ENCODE measurements at places on chromosomes 12 and 14. TPM values are rescaled to one million over a fixed set of nuclear protein-coding genes. Genes with fewer than 3 reads are reported as not detected.

DNA sequence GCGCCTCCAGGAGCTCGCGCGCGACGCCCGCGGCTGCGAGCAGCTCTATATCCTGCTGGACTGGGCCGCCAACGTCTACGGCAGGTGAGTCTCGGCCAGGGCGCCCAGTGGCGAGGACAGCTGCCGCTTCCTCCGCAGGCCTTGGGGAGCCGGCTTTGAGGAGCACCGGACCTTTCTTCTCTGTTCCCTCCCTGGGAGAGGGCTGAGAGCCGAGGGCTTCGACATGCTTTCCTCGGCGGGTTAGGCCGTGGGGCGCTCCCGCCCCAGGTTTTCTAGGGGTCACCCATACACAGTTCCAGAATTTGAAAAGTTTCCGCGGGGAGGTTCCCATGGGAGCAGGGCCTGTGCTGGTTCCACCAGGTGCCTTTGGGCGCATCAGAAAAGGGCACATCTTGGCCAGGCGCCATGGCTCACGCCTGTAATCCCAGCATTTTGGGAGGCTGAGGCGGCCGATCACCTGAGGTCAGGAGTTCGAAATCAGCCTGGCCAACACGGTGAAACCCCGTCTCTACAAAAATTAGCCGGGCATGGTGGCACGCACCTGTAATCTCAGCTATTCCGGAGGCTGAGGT is 8.2 kb downstream of the EXOC3L4 start:
- no peak for DNase-seq

DNA sequence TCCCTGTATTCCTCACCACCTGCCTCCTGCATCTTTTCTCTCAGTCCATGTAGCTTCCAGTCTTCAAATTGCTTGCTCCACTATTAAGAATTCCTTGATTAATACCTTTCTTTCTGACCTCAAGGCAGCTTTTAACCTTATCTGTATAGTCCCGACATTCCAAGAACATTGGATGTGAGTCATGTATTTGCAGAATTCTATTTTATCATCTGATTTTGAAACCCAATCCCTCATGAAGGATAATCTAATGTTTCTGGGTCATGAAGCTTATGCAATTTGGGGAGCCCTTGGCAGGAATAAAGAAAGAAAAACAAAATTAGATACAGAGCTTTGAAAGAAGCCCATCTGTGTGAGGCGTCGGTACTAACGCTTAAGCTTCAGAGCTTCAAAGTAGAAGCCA is 63.4 kb upstream of the CCND2 start:
- DNase-seq: no peak

DNA sequence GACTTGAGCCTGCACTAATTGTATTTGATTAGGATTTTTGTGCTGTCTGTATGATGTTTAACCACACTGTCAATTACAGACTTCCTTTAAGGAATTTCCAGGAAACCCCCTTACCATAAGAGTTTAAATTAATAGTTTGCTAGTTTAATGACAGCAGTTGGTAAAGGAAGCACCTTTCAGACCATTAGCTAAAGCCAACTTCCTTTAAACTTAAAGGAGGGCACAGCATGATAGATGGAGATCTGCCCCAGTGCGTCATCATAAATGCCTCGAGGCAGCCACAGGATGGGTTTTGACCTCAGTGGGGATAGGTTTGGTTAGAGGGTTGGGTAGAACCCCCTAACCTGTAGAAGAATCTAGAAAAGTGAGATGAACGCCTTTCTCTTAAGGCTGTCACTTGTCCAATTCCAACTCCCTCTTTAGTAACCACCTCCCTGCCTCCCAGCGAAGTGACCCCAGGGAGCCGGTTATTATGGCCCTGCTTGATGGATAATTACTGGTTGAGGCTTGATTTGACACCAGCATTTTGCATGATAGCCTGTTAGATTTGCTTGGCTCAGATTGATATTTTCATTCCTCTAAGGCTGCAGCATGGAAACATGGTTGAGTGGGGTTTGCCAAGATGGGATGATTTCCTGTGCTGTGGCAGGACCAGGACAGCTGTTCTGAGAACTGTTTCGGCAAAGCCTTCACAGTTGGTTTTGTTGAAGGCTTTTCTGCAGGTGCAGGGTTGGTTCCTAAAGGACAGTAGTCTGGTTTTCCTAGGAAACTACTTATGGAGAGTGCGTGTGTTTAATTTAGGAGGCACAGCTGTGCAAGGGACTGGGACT is 62.7 kb downstream of the CHST11 start:
- no peak for DNase-seq

NTF3 gene
- not detected for total RNA-seq

GRCh38 chr12:131010396-131011131 is 56.9 kb downstream of the ADGRD1 start:
- DNase-seq: no peak

DNA sequence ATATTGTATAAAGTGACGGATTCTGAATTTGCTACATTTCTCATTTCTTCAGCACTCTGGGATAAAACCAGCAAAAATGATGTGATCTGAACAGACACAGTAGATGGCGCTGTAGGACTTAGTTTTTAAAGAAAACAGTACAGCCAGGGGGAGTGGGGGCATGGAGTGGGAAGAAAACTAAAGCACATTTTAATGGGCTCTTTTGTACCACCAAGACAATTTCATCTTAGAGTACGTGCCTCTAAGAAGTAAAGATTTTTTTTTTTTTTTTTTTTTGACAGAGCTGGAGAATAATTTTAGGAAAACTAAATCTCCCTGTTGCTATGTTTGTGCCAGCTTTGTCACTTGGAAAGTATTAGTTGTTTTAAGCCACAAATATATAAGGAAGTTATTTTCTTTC is 124.4 kb downstream of the RAD51B start:
- DNase-seq: peak; percentile 70

DNA sequence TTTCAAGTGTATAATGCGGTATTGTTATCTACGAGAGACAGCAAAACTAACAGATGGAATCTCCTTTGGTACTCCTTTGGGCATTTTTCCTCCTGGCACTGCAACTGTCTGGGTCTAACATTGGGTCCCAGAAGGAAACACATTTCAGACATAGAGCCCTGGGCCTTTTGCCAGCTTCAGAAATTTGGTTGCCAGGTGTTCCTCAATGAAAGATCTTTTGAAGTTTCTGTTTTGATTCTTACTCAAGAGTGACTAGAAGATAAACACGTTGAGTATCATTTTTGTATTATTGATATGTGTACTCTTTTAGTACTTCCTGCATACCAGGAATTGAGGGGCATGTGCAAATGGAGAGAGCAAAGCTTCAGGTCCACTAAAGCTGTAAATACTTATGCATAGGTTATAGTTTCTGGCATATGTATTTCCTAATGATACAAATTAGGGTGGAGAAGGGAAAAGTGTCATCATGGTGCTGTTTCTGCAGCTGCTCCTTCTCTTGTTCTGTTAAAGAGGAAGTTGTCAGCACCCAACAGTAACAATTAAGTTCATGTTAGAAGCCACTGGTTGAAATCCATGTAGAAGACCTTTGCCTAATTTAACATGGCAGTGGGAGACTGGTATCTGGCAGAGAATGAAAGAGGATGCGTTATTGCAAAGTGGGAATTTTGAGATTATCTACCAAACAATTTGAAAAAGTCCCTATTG is 53.5 kb downstream of the SLC38A6 start:
- no peak for DNase-seq

GRCh38 chr12:16881986-16882570 is 276.1 kb upstream of the LMO3 start:
- DNase-seq: no peak

- DNase-seq: peak; percentile 70
These were observed 150.8 kb downstream of the PRKCH start for GRCh38 chr14:61472011-61472672.

GRCh38 chr12:15535352-15535781 is 213.1 kb downstream of the PTPRO start:
- no peak for DNase-seq

GRCh38 chr12:48890657-48891418 is 25.2 kb upstream of the RND1 start:
- peak; percentile 75 for DNase-seq

PGF gene
- total RNA-seq: 0.92 TPM

DNA sequence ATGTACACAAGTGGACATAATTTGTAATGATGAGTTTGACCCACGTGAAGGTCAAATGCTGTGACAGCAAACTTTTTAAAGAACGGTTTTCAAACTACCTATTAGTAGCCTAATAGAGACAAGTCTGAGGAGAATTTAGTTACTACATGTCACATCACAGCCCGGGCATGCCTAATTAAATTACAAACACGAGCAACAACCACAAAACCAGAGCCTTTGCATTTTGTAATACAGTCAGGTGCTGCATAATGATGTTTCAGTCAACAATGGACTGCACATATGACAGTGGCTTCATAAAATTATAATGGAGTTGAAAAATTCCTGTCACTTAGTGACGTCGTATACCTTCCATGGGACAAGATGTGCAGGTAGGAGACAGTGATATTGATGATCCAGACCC is 274.5 kb downstream of the DACT1 start:
- no peak for DNase-seq

- DNase-seq: no peak
These were observed 652 bp downstream of the SUPT16H start for GRCh38 chr14:21382886-21383847.

DNA sequence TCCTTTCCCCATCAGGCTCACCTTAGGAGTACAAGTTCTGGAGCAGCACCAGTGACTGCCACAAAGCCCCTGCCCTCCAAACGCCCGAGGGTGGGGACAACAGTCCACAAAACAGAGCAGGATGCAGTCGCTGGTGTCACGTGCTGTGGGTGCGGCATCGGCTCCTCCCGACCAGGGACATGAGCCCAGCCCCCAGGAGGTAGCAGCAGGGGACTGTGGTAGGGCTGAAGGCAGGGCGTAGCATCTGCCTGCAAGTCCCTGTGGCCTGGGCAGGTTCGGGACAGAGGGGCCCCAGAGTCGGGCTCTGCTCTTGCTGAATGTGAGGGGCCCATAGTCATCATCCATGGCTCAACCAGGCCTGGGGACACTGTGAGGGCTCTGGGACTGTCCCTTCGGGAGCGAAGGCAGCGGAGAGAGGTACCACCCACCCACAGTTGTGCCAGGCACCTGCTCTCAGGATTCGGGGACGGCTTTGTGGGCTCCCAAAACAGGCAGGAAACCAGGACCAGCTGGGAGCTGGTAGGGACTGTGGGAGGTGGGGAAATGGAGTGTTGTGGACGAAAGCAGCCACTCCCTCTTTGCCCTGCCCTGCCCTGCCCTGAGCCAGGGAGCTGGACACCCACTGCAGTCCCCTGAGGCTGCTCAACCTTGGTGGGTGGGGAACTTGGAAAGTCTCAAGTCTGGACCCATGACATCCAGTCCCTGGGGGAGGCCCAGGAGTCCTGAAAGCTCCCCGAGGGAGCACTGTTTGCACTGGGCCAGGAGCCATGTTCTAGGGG is 30.7 kb downstream of the FBRSL1 start:
- no peak for DNase-seq

DNA sequence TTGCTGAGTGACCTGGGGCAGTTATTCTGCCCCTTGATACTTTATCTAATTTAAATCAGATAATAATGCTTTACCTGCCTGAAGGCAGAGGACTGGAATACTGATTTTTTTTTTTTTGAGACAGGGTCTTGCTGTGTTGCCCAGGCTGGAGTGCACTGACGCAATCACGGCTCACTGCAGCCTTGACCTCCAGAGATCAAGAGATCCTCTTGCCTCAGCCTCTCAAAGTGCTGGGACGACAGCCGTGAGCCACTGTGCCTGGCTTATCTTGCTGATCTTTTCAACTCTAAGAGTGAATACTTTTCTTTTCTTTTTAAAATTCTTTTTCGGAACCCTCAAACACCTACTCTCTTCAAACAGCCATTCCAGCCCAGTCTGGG is 699 bp upstream of the B4GALNT3 start:
- DNase-seq: no peak

DNA sequence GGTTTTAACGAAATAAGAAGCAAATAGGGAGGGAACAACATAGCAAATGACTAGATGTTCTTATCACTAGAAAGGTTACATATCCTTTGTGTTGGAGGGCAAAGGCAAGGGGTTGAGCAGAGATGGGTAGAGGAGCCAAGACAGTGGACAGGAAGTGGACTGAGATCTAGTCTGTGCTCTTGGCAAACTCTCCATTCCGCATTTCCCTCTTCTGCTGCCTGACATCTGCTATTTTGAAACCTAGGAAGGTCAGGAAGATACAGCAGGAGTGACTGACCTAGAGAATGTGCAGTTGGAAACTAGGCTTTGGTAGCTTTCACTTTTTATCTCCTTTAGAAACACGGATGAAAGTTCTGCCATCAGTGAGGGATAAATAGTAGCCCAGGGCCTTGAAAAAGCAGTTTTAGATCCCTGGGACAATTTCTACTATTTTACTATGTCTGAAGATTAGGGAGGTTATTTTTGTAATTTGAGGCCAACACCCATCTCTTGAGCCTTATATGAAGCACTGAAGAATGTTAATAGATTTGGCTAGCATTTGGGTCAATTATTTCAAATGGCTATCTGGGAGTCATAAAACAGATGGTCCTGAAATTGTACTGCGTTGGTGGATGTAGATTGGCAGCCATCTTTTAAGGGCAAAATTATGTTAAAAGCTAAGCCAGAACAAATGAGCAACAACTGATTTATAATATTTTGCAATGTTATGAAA is 410.3 kb downstream of the PCNX1 start:
- DNase-seq: no peak

C12orf54 gene
- total RNA-seq: not detected

FGF23 gene
- total RNA-seq: not detected

PIWIL1 gene
- not detected for total RNA-seq

DNA sequence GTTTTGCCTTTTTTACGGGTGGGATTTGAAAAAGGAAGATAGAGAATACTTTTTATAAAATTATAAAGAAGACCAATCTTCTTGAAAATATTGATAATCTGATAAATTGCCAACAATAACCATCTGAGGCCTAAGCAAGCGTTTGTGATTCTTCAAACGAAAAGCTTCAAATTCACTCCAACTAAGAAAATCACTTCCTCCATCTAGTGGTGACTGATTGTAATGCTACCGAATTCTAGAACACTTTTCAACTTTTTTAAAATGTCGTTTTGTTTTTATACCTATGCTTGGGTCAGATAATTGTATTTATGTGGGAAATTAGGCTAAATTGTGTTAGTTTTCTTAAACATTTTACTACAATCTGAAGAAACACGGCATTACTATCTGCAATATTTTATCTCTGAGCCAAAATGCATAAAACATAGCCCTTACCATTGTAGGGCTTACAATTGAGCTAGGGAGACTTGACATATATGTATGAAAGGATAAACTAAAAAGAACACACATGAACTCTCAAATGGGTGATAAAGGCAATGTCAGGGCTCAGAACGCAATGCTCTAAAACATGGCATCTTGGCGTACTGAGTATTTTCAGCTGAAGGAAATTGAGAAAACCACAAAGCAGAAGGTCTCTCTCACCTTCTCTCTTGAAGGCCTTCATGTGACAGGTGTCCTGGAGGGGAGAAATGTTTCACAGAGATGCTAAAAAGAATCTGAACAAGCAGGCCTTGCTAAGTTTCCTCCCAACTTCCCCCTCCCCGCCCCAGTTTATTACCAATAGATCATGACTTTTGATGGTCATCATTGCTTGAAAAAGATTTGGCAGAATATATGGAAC is 36.8 kb upstream of the G2E3 start:
- DNase-seq: peak; percentile 37

DNA sequence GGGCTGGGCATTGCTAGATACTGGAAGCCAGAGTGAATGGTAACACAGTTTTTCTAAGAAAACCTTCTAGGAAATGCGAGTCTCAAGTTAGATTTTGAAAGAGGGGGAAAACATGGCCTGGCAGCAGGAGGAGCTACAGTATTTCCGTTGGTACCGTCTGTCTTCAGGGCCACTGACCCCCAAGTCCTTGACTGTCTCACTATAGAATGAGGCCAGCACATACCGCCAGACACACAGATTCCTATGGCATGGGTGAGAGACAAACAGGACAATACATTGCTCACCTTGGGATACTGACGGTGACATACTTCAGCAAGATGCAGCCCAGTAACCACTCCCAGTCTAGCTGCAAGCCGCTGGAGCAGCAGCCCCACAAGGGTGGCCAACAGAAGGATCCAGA is 21.7 kb downstream of the SLC11A2 start:
- DNase-seq: no peak
